Testis (tissue), 5 donors: ENCODE measurements at places on chromosomes 6 and 20. TPM values are rescaled to one million over a fixed set of nuclear protein-coding genes. Genes with fewer than 3 reads are reported as not detected.

Gene MARCKS
- polyA plus RNA-seq: 21.5 TPM

Gene STX11
- 4.6 TPM for polyA plus RNA-seq

Gene DDRGK1
- 57.2 TPM for polyA plus RNA-seq

Gene MYB
- polyA plus RNA-seq: 1.8 TPM

Gene PNPLA1
- 2.1 TPM for polyA plus RNA-seq

Gene CDSN
- polyA plus RNA-seq: 0.32 TPM

Gene AIF1
- polyA plus RNA-seq: 34.8 TPM

Gene EFCAB8
- polyA plus RNA-seq: 6.3 TPM

Gene TOX2
- polyA plus RNA-seq: 43.8 TPM

Gene ESR1
- polyA plus RNA-seq: 9.3 TPM

Gene DSP
- polyA plus RNA-seq: 4.5 TPM

Gene BPIFA2
- polyA plus RNA-seq: 1.3 TPM

Gene CFAP206
- 116 TPM for polyA plus RNA-seq

Gene SEMG1
- not detected for polyA plus RNA-seq

Gene RAET1G
- 0.30 TPM for polyA plus RNA-seq

Gene GTSF1L
- polyA plus RNA-seq: 244 TPM

Gene CCN5
- polyA plus RNA-seq: 52.0 TPM

Gene TGIF2
- polyA plus RNA-seq: 24.0 TPM

Gene CCDC170
- polyA plus RNA-seq: 9.5 TPM

Gene C6orf52
- 21.7 TPM for polyA plus RNA-seq

Gene RHAG
- 0.42 TPM for polyA plus RNA-seq

Gene SNX5
- polyA plus RNA-seq: 72.3 TPM
